ENCODE measurements at places on chromosomes 4 and X.

- peak; percentile 34 for DNase-seq
Observed at GRCh38 chrX:14274691-14275090, 245.0 kb upstream of the GEMIN8 start.

DNA sequence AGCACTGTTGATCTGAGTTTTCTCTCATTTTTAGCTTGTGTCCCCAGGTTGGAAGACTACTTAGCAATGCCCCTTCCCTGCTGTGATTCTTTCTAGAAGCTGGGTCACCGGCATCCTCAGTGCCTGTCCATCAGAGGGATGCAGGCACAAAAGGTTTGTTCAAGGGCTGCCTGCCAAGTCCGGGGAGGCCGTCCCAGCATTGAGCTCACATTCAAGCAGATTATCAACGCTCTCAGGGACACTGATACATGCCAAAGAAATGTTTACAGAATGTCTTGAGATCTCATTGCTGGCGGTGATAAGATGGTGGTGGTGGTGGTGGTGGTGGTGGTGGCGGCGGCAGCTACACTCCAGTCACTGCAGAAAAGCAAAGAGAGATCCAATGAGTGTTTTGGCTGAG, 79.6 kb upstream of the VCX3A start:
- no peak for DNase-seq

DNA sequence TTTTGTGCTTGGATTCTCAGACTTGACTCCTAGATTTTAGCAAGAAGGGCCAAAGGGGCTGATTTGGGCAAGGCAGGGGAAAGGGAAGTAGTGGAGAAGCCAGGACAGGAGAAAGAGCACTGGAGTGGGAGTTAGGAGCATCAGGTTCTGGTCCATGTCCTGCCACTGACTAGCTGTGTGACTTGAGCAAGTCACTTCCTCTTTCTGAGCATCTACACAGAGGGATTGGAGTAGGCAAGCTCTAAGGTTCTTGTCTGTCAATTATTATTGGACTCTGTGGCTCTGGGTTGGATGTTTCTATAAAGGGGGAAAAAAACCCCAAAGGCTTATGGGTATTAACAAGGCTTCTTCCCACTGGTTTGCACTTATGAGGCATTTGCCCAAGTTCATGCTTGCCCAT, 24.4 kb downstream of the PLAC1 start:
- no peak for DNase-seq

DNA sequence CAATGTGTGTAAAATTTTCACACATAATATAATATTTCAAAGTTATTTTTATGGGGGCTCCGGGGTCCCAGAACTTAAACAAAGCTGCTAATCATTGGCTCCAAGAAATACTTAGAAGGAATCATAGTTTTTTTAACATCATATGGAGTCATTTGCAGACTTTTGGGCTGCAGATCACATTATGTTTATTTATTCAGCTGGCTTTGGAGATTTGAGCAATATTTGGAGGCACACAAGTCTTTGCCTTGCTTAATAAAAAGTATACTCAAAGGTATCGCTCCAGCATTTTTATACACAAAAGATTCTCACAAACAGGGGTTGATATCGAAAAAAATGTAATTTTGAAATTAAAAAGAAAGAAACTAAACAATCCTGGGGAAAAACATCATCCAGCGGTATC, 382.5 kb upstream of the TENM3 start:
- no peak for DNase-seq

DNA sequence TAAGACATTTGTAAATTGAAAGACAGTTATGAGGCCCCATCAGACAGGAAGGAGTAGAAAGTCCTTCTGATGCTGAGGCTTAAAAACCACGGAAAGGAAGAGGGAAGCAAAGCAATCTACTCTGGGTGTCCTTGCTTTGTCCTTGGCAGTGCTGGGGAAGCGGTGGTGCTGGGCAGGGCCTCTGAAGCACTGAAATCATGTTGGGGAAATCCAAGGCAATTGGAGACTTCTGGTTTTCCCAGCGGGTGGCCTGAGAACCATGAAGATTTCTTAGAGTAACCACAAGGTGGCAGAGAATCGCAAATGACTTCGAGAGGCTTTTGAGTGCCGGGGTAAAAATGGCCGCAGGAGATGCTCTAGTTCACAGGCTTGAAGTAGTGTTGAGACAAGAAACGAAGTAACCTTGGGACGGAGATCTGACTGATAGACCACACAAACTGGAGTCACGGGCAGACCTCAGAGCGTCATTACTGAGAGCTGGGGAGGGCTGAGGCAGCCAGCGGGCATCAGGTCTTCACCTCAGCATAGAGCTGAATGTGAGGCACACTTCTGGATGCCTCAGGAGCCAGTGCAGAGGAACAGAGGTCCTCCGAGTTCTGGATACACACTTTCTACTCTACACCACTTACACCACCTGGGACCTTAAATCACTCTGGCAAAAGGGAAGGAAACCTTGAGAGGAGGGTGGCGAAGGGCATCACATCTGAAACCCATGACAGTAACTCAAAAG, 130.7 kb upstream of the GPRIN3 start:
- DNase-seq = peak; percentile 20

- no peak for DNase-seq
Observed at GRCh38 chr4:176090115-176090514, 24.5 kb downstream of the WDR17 start.

DNA sequence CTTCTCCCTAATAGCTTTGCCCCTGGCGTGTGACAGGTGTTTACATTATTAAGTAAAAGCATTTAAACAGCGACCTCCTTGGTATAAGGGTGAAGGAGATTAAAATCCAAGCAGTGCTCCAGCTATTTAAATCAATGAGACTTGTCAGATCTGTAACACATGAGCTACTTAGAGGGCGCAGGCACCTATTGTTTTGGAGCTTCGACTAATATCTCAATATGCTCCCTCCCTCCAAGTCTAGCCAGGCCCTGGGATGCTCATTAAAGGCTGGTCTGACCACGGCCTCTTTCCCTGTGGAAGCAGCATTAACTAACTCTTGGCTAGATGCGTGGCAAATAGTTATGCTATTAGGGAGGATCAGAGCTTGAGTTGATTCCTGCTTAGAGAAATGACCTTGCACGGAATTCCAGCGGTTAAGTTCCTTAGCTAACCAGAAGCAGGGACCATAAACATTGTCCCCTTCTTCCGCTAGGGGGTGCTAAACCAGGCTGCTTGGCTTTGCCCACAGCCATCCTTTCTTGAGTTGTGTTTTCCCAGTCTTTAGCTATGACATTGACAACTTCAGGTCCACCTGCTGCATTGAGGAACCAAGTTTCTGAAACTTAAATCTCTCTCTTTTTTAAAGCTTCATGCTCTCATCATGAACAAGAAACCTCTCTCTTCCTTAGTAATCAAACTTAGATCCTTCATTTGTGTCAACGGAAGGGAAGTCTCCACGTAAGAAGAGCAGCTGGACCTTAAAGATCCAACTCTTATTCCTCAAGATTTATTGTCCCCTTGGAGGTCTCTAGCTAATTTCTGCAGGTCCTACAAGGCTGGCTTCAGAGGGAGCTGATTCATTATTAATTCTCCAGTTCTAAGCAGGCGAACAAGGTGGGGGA, 80.7 kb upstream of the IGFBP7 start:
- DNase-seq = no peak

- peak; percentile 20 for DNase-seq
Observed at GRCh38 chr4:55554453-55555030, 7.8 kb upstream of the CLOCK start.

DNA sequence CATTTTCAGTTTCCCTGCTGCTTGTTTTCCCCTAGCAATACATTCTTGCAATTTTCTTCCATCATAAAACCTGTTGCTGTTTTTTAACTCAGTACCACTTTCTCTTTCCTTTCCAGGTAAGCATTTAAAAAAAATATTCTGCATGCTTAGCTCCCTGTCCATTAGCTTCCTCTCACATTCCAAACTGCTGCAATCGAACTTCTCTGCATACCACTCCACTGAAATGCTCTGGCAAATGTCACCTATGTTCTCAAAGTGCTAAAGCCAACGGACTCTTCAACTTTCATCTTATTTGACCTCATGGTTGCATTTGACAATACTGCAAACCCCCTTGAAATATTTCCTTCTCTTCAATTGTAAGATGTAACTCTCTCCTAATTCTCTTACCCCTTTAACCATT, 192.7 kb downstream of the ANAPC10 start:
- DNase-seq = no peak

Data from globus pallidus (tissue), 1 donor.